ENCODE measurements at places on chromosomes 5 and 9.

GRCh38 chr5:28714907-28715698 lies 1676.7 kb upstream of the CDH9 start:
- DNase-seq: no peak

DNA sequence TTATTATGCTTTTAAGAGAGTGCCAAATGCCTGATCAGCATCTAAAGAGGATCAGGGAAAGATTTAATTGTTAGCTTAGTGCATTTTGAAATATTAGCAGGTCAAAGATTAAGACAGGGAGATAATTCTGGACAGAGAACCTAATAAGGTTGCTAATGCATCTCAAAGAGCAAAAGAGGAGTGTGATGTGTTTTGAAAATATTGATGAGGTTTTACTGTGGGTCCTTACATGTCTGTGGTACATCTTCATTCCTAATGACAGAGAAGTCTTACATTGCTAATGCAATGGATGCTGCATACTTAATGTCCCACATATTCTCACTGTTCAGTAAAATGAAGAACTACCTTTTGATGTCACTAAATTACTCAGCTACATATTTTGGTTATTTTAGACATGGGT lies 154.1 kb downstream of the TAF11L14 start:
- no peak for DNase-seq

DNA sequence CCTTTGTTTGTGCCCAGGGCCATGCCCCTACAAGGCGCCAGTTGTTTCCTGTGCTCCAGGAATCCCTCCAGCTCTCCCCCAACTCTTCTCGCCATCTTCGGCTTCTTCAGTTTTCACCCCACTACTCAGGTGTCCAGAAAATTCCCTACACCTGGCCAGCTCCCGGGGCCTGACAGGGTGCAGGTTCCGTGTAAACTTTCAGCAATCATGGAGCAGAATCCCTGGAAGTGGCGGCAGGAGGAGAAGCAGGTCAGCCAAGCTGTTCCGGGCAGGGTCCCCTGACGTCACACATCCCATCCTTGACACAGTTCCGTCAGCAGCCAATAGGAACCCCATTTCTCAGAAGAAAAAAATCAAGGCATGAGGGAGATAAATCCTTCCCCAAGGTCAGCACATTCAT lies 12.2 kb upstream of the ADGRD2 start:
- DNase-seq: no peak

- peak; percentile 64 for DNase-seq
Measured at GRCh38 chr5:42949348-42950115, 90.6 kb downstream of the ANXA2R start.

DNA sequence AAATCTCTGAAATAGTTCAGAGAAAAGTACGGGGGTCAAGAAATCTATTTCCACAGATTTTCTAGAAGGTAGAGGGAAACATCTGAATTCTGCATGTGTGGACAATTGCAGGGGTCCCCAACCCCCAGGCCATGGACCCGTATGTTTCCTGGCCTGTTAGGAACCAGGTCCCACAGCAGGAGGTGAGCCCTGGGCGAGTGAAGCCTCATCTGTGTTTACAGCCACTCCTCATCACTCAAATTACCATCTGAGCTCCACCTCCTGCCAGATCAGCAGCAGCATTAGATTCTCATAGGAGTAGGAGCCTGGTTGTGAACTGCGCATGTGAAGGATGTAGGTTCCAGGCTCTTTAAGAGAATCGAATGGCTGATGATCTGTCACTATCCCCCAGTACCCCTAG lies 200.5 kb upstream of the EDIL3 start:
- no peak for DNase-seq

- DNase-seq: no peak
Measured at GRCh38 chr5:173352366-173353349, 24.4 kb upstream of the STC2 start.

DNA sequence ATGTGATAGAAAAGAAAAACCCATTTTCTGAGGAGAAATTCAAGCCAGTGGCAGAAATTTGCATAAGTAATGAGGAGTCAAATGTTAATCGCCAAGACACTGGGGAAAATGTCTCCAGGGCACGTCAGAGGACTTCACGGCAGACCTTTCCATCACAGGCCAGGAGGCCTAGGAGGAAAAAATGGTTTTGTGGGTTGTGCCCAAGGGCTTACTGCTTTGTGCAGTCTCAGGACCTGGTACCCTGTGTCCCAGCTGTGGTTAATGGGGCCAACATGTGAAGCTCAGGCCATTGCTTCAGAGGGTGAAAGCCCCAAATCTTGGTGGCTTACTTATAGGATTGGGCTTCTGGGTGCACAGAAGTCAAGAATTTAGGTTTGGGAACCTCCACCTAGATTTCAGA lies 54.8 kb upstream of the ADAMTS2 start:
- no peak for DNase-seq

DNA sequence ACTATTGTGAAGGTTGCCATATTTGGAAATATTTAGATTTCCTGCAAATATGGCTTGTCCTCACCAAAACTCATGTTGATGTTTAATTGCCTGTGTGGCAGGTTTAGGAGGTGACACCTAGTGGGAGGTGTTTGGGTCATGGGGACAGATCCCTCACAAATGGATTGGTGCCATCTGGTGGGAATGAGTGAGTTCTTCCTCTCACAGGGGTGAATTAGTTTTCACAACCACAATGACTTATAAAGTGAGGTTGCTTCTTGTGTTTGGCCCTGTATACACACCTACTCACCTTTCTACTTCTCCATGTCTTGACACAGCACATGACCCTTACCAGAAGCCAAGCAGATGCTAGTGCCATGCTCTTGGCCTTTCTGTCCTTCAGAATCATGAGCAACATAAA lies 41.1 kb downstream of the ISOC1 start:
- no peak for DNase-seq

- no peak for DNase-seq
Measured at GRCh38 chr9:3337515-3338225, 188.1 kb downstream of the RFX3 start.

DNA sequence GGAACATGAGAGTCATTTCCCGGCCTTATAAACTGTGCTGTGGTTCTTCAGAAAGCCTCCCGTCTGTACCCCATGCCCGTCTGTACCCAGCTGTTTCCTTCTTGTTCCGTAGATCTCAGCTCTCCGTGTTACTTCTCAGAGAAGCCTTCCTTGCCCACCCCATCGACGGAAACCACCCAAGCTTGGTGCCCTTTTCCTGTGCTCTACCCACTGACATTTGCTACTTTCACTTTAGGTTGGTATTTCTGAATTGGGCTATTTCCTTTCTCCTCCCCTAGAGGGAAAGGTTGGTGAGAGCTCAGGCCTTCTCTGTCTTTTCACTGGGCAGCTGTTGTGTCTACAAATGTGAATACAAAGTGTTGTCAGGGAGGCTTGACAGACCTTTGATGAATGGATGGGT lies 764.5 kb upstream of the ADAMTS16 start:
- DNase-seq: no peak

GRCh38 chr9:5326893-5327548 lies 12.7 kb downstream of the RLN1 start:
- DNase-seq: peak; percentile 21

GRCh38 chr5:144195448-144195847 lies 24.8 kb downstream of the KCTD16 start:
- no peak for DNase-seq

DNA sequence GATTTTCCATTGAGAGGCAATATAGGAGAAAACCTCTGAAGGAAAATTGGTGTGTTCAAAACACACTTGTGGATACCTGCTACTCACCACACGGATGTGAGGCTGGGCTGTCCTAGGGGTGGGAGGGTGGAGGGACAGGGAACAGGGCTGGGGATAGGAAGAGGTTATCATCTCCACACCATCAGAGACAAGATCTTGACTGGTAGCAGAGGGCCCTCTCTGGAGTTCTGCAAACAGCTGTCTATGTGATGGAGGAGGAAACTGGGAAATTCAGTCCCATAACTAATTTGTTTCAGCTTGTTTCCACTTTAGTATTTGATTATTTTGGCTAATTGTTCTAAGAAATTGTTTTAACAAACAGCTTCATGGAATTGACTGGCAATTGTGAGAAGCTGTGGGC lies 91.6 kb upstream of the FSTL4 start:
- no peak for DNase-seq

GRCh38 chr9:37956904-37957663 lies 53.2 kb upstream of the SLC25A51 start:
- DNase-seq: no peak

GRCh38 chr9:4987961-4988421 lies 2.9 kb downstream of the JAK2 start:
- peak; percentile 71 for DNase-seq

DNA sequence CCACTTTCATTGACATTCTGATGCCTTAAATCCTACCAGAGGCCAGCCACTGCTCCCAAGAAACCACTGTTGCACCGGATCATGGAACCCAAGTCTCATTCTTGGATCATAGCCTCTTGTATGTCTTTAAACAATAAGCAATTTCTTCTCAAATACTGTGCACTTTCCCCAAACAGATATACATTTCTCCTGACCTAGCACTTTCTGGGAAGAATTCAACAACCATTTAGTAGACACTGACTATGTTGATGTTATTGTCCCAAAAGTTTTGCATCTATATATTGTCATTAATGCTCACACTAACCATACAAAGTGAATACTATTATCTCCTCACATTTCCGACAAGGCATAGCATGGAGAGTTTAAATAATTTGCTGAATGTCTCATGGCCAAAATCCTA lies 123.3 kb downstream of the GNAQ start:
- DNase-seq: no peak

DNA sequence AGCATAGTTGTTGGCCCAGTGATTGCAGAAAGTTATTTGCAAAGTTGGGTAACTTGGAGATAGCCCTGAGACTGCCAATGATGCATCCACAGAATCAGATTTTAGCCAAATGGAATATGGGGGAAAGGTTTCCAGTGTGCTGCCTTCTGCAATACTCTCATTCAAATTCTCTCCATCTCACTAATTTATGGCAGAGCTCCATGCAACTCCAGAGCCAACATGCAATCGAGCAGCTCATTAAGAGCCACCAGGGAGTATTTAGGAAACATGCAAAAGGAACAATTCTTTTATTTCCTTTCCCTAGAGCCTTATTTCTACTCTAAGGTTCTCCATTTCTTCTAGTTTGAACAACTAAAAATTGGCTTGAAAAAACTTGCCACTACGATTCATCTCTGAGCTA lies 135.9 kb upstream of the MARCHF11 start:
- no peak for DNase-seq

Data from colonic mucosa (tissue), 4 donors.